Stimulated activated CD8-positive, alpha-beta memory T cell treated with anti-CD3 and anti-CD28 coated beads, Interleukin-15, amount 100 ng/mL, for 4 hours (primary cell): ENCODE measurements at places on chromosomes 2 and 18.

DNA sequence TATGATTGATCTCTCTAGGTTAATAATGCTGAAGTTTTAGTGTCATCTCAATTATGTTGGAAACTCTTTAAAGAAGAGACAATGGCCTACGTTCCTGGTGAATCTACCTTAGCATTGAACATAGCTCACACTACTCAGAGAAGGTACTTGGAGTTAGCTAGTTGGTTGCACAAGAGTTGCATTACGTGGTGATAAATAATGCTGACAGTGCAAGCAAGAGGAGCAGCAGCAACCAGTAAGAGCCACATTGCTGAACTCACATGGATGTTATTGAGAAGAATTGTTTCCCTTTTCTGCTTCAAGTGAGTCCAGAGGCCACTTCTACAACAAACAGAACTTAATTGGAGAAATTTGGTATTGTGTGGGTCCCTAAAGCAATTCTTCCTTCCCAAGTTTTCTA lies 737.1 kb downstream of the TDRD15 start:
- no peak for DNase-seq

GRCh38 chr2:28457237-28457636 lies 38.6 kb upstream of the PLB1 start:
- DNase-seq = no peak

DNA sequence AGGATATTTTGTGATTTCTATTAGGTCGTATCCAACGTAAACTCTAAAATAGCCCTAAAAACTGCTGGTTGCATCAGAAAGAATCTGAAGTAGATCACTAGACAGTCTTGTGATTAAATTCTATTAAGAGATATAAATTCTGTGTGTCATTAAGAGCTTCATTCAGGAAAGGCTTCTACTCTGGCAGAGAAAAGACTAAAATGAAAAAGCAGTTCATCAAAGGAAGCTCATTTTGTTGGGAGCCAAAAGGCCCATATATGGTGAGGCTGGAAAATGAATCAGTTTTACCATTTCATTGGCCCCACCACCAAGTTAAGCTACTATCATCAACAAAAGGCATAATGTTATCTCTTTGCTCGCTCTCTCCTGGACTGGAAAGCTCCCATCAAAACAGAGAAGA lies 261.1 kb downstream of the SATB2 start:
- DNase-seq = no peak

DNA sequence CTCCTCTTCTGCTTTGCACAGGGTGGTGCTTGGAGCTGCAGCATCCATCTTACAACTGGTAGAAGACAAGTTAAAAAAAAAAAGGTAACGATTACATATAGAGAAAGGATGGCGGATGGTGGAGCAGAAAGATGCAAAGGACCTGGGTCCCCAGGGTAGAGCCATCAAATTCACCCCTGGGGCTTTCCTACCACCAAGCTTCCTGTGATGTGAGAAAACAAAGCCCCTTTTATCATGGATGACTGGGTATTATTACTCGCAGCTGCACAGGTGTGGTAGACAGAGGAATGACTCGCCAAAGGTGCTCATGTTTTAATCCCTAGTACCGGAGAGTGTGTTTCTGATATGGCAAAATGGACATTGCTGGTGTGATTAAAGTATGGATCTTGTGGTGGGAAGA lies 1.3 kb upstream of the ACOXL start:
- no peak for DNase-seq

DNA sequence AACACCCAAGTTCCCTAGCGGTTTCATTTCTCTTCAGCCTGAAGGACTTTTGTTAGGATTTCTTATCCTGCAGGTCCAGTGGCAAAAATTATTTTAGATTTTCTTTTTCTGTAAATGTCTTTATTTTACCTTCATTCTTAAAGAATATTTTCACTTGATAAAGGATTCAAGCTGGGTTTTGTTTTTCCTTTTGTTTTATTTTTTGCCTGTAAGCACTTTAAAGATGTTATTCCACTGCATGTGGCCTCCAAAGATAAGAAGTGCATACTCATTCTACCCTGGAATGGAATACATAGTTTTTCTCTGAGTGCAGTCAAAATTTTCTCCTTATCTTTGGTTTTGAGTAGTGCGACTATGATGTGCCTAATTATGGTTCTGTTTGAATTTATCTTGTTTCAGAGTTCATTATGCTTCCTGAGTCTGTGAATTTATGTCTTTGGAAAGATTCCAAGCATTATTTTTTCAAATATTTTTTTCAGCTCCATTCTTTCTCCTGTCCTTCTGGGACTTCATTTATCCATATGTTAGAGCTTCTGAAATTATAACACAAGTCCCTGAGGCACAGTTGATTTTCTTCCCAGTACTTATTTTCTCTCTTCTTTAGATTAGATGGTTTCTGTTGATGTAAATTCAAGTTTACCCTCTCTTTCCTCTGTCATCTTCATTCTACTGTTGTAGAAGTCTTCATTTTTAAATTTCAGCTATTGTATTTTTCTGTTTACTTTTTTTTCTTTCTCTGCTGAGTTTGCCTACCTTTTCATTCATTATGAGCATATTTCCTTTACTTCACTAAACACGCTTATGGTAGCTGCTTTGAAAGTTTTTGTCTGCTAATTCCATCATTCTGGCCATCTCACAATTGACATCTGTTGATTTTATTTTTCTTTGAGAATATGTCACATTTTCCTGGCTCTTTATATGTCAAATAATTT lies 69.6 kb downstream of the MAPRE2 start:
- DNase-seq = no peak

- no peak for DNase-seq
Observed at GRCh38 chr2:120820263-120820952, 84.7 kb downstream of the GLI2 start.

GRCh38 chr2:30775833-30776232 lies 31.4 kb downstream of the CAPN13 start:
- no peak for DNase-seq

- DNase-seq = no peak
Observed at GRCh38 chr2:60213865-60214625, 339.4 kb downstream of the BCL11A start.

GRCh38 chr2:168583064-168583709 lies 127.1 kb downstream of the CERS6 start:
- DNase-seq = no peak

GRCh38 chr2:217208867-217209266 lies 349.0 kb upstream of the TNP1 start:
- DNase-seq = no peak

DNA sequence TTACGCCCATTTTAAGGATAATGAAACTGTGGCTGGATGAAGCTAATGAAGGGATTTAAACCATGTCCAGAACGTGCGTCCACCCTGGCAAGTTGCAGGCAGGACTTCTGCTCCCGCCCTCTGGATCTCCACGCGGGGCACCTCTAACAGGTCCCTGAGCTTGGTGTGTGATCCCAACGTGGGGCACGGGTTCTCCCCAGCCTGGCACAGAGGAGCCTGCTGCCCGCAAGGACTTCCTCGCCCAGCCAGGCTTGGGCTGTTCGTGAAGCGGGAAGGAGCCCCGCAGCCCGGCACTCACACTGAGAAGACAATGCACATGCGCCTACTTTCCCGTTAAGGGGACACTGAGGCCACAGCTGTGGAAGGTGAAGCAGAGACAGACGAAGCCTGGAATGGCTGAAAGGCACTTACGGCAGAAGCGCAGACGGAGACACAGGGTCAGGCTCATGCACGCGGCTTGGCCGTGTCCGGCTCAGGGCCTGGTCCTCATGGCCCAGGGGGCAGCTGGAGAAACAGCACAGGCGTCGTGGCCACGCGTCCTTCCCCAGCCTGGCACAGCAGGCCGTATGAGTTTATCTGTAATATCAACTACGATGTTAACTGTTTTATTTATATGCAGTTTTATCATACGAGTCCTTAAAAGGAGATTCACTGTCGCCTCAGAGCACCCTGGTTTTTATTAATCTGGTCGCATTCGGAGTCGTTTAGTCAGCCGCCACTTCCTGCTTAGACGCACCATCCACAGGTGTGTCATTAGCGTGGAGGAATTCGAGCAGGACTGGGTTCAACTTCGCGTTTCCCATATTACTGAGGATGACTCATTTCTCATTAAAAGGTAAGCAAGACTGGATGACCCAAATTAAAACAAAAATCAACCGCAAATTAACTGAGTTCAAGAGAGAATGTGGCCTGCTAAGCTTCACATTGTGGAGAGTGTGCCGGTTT lies 835.9 kb downstream of the GALR1 start:
- DNase-seq = no peak

DNA sequence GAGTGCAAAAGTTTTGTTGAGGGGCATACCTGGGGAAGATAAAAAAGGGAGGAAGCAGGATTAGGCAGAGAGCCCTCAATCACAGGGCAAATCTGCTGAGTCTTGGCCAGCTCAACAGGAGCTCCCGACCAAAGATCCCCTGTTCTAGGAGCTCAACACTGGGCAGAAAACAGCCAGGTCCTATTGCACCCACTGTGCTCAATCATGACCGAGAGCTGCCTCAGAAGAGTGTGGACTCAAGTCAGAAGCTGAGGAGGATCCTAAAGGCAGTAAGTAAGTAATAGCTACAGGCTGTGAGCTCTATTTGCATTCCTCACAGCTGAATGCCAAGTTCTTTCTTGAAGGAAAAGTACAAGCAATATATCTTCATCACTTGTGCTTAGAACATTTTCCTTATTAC lies 334.4 kb upstream of the NRP2 start:
- DNase-seq = no peak

DNA sequence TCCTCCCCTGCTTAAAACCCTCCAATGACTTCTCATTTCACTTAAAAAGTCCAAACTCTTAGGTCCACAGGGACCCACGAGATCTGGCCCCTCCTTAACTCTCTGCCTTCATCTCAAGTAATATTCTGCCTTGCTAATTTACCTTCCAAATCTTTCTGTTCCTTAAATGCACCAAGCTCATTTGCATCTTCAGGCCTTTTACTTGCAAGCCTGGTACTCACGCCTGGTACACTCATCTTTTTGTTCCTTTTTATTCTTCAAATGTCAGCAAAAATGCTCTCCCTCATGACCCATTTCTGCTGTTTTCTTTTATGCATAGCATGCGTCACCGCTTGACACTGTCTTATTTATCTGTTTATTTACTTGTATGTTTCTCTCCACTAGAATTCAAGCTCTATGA lies 2.7 kb upstream of the WIPF1 start:
- no peak for DNase-seq

DNA sequence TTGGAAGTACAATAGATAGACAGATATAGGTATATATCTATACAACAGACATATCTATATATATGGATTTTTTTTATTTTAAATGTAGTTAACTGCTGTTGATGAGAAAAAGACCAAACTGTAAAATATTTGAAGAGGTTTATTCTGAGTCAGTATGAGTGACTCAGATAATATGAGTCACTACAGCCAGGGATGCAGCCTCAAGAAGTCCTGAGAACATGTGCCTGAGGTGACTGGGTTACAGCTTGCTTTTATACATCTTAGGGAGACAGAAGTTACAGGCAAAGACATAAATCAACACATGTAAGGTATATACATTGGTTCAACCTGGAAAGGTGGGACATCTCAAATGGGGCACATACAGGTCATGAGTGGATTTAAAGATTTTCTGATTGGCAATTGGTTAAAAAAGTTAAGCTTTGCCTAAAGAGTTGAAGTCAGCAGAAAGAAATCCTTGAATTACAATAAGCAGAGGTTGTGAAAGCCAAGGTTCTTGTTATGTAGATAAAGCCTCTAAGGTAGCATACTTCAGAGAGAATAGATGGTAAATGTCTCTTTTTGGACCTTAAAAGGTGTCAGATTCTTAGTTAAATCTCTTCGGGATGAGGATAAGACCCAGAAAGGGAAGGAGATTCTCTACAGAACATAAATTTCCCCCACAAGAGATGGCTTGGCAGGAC lies 149.9 kb downstream of the RBM43 start:
- DNase-seq = no peak

GRCh38 chr2:19635951-19636510 lies 265.8 kb downstream of the TTC32 start:
- no peak for DNase-seq

- no peak for DNase-seq
Observed at GRCh38 chr2:127355407-127356008, 32.3 kb downstream of the MAP3K2 start.

GRCh38 chr2:104744537-104744936 lies 109.4 kb upstream of the POU3F3 start:
- no peak for DNase-seq

- DNase-seq = no peak
Observed at GRCh38 chr2:193566886-193567285, 1372.2 kb upstream of the TMEFF2 start.

DNA sequence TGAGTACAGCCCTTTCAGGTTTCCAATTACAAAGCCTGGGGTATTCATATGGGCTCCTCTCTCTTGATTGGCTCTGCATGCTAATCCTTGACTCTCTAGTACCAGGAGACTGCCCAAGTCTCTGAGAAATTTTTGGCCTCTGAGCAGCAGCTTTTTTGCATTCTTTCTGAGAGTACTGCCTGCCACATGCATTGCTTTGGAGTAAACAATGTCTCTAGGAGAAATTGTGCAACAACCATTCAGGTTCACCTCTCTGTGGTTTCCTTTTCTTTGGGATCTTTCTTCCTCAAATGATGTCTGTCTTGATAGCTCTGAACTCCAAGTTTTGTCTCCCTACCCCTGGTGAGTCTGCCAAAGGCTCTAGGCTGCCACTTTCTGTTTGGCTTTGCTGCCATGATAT lies 115.8 kb upstream of the SETBP1 start:
- no peak for DNase-seq

DNA sequence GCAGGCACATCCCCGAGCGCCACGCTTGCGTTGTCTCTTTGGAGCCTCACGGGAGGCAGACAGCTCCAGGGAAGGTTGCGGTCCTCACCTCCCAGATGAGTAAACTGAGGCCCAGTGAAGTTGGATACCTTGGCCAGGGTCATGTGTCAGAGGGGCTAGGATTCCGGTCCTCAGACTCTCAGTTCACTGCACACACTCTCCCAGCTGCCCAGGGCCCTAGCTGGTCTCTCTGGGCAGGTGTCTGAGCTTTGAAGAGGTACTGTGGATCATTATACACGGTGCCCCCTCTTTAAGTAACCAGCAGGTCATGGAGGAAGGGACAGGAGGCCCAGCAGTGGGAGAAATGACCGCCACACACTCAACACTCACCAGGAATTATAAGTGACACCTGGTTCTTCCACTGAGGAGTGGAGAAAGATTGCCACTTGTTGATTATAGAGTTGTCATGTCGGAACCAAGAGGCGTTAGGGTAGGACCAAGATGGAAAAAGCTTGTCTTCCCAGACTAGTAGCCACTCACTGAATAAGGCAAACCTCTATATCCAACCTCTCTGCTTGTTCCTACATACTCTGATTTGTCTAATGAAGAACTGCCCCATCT lies 588 bp downstream of the TMEM214 start:
- no peak for DNase-seq

DNA sequence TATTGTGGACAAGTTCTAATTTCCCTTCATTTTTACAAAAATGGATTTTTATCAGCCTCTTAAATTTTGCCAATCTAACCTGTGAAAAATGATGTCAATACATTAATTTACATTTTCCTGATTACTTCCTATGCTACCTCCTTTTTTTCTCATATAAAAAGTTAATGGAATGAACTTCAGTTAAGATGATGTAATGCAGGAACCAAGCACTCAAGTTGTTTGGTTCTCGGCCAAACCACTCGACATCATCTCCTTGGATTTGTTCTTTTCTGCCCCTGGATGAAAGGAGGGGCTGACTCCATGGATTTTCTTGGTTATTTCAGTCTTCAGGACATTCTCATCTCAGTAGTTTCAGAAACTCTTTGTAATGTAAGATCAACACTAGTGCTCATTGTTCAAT lies 253.1 kb upstream of the NXPH2 start:
- DNase-seq = no peak

- no peak for DNase-seq
Observed at GRCh38 chr2:68333009-68333408, 13.3 kb upstream of the CNRIP1 start.
